H1 (cell line): ENCODE measurements at places on chromosomes 3 and 15.

- no peak for DNase-seq
Measured at GRCh38 chr3:114179575-114179974, 723 bp upstream of the DRD3 start.

DNA sequence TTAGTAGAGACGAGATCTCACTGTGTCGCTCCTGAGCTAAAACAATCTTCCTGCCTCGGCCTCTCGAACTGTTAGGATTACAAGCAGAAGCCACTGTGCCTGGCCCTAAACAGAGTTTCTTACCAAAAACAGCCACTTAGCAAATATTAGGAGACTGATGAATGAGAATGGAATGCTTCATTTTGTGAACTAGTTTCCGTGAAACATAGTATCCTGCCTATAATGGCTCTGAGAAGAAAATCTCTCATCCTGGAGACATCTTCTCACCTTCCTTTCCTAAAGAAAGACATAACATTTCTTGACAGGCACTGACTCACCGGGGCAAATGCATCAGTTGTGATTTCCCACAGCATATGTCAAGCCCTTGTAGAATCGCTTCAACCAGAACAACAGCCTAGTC is 44.9 kb downstream of the GJD2 start:
- no peak for DNase-seq

DNA sequence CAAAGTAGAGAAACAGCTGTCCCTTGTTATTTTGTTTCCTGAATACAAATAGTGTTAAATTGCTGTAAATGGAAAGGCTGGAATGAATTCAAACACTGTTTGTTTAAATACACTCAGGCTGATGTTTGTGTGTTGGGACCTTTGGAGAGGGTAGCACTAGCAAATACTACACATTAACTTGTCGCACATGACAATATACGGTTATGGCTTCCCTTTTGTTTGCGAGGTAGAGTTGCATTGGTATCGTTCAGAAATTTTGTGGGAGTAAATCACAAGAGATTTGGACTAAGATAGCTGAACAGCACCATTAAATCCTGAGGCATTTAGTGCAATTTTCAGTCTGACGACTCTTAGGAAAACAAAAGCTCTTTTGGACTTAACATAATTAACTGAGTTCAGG is 213.0 kb upstream of the ROBO2 start:
- DNase-seq, result no peak

DNA sequence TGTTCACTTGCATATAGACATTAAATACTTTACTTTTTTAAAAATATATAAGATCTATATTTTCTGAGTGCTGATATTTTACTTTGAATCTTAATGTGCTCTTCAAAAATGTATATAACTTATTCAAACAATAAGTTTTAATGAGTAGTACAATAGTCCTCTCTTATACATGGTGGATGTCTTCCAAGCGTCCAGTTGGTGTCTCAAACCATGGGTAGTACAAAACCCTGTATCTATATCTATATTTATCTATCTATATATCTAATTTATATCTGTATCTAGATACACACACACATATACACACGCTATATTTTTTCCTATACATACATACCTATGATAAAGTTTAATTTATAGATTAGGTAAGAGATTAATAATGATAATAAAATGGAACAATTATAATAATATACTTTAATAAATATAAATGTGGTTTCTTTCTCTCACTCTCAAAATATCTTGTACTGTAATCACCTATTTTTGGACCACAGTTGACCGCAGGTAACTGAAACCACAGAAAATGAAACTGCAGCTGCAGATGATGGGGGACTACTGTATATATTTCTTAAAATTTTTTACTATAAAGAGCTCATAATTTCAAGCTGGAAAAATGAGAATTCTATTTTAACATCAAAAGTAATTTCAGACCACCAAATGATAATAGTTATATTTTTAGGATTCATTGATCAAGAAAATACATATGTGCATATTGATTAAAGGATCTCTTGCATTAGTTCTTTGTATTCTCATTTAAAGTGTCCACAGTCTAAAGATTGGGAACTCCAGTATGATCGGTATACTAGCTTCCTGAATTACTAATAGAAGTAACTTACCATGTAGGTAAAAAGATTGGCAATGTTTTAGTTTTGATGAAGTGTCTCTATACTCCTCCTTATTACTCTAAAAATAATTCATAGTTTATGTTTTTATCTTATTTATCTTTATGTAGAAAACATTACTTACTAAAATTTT is 215.1 kb upstream of the MLF1 start:
- no peak for DNase-seq

GRCh38 chr3:132641837-132642538 is 17.6 kb downstream of the ACAD11 start:
- no peak for DNase-seq

DNA sequence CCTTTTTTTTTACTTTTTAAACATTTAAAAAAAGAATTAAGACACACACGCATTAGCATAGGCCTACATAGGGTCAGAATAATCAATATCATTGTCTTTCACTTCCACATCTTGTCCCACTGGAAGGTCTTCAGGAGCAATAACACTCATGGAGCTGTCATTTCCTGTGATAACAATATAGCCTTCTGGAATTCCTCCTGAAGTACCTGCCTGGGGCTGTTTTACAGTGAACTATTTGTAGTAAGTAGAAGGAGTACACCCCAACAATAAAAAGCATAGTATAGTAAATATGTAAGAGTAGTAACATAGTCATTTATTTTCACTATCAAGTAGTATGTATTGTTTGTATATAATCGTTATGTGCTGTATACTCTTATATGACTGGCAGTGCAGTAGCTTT is 19.5 kb upstream of the CLDN18 start:
- DNase-seq, result no peak

- peak; percentile 33 for DNase-seq
Measured at GRCh38 chr15:25766417-25766816, 96.7 kb downstream of the ATP10A start.
